ENCODE measurements at places on chromosomes 3 and 15.

- no peak for DNase-seq
Measured at GRCh38 chr15:70955151-70955550, 62.5 kb downstream of the LRRC49 start.

GRCh38 chr3:147812186-147812911 lies 403.2 kb downstream of the ZIC1 start:
- no peak for DNase-seq

DNA sequence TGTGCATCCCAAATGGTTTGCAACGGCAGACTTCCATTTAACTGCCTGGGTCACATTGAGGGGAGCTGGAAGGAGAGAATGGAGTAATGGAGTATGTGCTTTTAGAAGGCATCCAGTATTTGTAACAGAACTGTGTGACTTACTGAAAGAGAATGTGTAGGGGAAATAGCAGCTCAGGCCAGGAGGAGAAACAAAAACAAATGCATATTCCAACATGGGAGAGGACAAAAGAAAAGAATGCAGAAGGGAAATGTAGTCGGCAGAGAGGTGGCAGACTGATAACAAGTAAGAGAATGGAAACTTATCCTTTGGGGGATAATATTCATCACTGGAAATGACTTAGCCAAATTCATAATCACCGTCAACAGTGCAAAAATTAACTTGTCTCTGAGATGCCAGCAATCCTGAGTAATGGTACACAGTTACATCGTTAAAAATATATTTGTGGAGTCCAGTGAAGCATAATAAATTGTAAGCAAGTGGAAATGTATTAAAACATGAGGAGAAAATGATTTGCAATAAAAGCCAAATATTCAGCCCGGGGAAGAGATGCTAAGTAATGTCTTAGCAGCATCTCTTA lies 294.9 kb upstream of the SGO1 start:
- no peak for DNase-seq

- DNase-seq = no peak
Measured at GRCh38 chr3:175861916-175862315, 1002.8 kb downstream of the NAALADL2 start.

DNA sequence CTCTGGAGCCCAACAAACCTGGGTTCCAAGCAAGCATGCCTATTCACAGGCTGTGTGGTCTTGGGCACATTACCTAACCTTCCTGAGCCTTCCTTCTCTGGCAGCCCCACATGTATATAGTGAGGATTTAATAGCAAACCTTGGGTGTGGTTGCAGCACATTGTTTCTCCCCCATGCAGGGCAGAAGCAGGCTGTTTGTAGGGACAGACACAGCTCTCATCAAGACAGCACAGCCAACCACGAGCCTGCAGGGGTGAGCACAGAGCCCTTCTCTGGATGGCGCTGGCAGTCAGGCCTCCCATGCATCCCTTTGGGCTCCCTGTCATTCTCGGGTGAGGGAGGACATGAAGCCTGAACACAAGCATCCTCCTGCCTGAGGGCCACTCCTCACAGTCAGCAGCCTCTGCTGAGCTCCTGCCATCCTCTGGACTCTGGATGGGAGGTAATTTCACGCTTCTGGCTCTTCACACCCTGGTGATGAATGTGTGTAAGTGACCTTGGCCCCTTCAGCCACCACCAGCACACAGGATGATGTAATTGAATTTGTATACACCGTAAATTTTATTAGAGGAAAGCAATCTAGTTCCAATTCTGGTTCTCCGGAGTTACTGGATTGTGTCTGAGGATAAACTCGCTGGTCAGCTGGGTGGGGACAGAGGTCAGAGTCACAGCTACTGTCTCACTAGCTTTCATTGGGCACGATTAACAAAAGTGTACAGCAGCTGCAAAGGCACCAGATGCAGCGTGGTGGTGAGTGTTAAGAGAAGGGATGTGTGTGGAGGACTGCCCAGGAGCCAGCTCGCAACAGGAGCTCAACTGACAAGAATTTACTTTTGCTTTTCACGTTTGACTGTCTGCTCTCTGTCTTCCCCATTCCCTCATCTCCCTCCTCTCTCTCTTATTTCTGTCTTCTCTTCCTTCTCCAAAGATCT lies 118.1 kb downstream of the CLSTN2 start:
- DNase-seq = no peak

DNA sequence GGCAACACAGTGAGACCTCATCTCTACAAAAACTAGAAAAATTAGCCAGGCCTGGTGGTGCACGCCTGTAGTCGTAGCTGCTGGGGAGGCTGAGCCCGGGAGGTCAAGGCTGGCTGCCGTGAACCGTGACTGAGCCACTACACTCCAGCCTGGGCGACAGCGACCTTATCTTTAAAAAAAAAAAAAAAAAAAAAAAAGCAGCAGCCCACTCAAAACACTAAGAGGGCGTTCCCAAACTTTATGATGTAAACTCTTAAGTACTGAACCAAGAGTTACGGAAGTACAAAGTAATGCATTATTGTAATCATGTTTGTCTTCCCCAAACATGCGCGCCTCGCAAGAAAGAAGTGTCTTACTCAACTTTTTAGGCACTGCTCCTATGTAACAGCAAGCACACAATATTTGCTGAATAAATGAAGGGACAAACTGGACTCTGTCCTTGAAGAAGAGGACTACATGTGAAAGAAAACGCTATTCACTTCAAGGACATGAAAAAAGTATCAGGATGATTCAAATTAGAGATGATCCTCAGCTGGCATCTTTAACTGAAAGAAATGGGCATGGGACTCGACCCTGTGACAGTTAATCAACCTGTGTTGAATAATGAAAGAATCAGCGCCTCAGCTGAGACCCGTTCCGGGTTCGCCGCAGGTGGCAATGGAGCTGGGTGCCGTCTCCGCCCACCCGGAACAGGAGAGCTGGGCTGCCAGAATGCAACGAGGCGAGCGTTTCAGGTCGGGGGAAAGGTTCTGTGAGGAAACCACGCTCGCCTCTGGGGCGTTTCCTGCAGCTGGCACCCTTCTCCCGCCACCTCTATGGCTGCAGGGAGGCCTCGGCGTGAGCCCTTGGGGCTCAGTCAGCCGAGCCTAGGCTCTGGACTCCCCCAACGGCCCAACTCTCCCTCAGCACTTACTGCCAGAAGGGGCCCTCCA lies 718 bp downstream of the SPG11 start:
- DNase-seq = peak; percentile 87

DNA sequence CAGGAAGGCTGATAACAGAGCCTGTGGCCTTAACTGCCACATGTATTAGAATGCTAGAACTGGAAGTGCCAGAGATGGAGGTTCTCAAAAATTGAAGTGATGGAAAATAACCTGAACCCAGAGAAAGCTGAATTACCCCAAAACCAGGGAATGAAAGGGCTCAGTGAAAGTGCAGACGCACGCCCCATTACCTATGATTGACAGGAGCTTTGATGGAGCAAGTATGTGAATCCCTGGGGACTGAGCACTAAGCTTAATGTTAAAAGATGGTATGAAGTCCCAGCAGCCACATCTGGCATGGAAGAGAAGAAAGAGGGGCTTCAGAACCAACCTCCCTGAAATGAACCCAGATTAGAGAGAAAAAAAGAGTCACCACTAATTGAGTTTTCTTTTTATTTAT lies 118.4 kb upstream of the FHIT start:
- DNase-seq = no peak

DNA sequence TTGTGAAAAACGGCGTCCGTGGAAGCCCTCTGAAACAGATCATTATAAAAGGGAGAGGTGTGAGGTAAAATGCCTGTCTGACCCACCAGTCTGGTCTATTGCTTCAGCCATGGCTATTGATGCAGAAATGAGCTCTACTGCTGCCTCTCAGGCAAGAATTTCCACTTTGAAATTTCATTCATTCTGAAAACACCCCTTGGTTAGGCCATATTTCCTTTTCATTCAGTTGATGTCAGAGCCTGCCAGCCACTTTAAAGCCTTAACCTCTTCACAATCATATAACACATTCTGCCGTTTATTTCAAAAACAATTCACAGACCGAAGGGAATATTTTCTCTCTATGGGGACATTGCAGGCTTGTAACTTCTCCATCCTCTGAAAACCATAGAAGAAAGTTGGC lies 71.9 kb downstream of the FOXB1 start:
- DNase-seq = no peak

- no peak for DNase-seq
Measured at GRCh38 chr3:160643994-160644393, 33.0 kb upstream of the ARL14 start.

- no peak for DNase-seq
Measured at GRCh38 chr3:3665961-3666640, 133.1 kb upstream of the LRRN1 start.

DNA sequence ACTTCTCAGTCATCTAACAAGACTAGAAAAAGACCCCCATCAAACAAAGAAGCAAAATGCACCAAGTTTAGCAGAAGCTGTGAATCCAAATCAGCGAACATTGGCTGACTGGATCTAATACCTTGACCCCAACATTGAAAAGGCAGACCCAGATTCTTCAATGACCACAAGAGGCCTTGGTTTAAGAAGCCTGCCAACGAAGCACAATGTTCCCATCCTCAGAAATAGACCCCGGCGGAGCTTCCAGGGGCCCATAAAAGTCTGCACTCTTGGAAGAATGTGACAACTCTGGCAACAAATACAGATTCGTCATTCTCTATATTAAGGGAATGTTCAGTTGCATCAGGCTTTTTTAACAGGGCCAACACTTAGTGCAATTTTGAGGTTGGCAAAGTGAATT lies 112.8 kb upstream of the BCL6 start:
- no peak for DNase-seq

DNA sequence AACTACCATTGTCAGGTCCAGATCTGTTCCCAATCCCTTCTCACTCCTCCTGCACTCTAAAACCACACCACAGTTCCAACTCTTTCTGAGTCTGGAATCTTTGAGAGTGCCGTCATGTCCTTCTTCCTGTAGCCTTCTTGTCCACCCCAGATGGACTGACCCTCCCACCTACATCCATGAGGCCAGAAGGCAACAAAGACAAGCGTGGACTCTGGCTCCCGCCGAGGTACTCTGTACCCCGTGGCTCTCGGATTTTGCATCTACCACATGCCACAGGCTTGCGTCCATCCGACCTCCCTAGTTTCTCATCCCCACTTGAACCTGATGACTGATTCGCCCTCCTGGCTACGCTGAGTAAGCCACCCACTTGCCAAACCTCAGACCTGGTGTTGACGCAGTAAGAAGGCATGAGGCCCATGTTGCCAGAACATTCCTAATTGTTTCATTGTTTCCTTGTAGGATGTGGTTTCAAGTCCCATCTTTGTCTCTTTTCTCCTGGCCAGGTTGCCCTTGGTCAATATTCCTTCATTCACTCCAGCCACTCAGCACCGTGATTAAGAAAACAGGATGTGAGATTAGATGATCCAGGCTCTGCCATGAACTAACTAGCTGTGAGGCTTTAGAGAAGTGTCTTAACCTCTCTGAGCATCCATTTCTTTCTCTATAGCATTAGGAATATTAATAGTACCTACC lies 1.1 kb upstream of the ZBTB38 start:
- DNase-seq = no peak
